LHCN-M2 (cell line): ENCODE measurements at places on chromosomes 5 and 9. TPM values are rescaled to one million over a fixed set of nuclear protein-coding genes. Genes with fewer than 3 reads are reported as not detected.

- DNase-seq, result no peak
These were observed 50.2 kb downstream of the PPP2R2B start for GRCh38 chr5:146828385-146828784.

DNA sequence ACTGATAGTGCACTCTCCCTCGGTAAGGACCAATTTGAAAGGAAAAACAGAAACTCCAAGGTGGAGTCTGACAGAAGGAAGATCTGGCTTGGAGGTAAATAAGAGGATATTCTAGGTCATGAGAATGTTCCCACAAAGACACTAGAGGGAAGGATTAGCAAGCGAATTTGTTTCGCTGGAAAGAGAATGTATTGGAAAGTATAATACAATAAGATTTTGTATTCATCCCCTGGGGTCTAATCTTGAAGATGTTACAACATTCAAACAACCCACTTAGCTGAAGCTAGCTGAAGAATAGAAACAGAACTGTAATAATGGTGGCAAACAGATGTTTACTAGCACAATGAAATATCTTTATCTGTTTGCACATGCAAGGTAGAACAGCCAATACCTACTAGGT lies 158.7 kb downstream of the GNAQ start:
- no peak for DNase-seq

DNA sequence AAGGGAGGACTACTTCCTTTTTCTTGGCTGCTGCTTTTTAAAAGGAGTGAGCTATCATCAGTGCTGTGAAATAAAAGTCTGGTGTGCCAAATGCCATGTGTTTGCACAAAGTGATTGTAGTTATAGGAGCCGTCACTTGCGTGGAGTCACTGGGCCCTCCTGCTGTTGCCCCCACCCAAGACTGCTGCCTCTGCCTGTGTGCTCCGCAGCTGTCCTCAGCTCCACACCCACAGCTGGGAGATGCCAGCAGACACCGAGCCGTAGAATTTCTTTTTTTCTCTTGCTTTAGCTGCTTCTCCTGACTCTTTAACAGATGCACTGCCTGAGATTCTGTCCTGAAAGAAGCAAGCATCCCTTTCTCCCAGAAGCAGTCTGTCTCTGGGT lies 9.8 kb upstream of the GLE1 start:
- DNase-seq, result no peak

DNA sequence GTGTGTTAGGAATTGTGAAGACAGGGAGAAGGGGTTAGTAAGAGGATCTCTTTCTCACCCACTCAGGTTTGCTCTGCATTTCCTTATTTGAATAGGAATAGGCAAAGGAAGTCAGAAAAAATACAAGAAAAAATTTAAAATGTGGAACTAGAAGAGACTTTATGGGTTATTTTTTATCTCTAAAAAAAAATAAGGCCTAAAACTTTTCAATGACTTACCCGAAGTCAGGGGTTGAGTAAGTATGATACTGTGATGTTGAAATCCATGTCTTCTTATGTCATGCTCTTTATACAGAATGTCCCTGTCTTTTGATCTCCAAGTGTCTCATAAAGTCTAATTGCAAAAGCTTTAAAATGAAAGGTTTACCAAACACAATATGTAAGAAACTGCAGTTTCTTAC lies 148.3 kb upstream of the PIK3R1 start:
- no peak for DNase-seq

The SHISAL2B gene
- not detected in 2 replicates for total RNA-seq

The FAM200C gene
- 5.6 and 6.1 TPM in 2 replicates for total RNA-seq

The IL9 gene
- not detected in 2 replicates for total RNA-seq

The PDE4D gene
- 26.8 and 33.9 TPM in 2 replicates for total RNA-seq

The PCDHA12 gene
- total RNA-seq, result not detected in 2 replicates

The PAEP gene
- total RNA-seq, result not detected in 2 replicates

The ORM2 gene
- not detected in 2 replicates for total RNA-seq
